ENCODE measurements at places on chromosomes 5 and 9.

GRCh38 chr9:109379513-109379912 is 58.7 kb upstream of the EPB41L4B start:
- no peak for DNase-seq

DNA sequence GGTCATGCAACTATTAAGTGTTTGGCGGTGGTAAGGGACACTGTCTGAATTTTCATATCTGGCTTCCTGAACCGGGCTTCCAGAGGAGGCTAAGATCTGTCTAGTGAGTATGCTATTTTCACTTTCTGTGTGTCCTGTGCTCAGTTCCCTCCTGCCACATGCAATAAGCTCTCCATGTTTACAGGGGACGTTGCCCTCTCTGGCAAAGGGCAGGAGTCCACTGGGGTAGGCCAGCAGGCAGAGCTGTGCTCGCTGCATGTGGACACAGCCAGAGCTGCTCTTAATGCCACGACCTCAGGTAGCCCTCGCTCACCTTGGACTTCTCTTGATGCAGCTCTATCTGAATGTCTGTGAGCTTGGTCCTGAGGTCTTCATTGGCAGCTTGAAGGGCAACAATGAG is 111.2 kb downstream of the JAKMIP2 start:
- no peak for DNase-seq

DNA sequence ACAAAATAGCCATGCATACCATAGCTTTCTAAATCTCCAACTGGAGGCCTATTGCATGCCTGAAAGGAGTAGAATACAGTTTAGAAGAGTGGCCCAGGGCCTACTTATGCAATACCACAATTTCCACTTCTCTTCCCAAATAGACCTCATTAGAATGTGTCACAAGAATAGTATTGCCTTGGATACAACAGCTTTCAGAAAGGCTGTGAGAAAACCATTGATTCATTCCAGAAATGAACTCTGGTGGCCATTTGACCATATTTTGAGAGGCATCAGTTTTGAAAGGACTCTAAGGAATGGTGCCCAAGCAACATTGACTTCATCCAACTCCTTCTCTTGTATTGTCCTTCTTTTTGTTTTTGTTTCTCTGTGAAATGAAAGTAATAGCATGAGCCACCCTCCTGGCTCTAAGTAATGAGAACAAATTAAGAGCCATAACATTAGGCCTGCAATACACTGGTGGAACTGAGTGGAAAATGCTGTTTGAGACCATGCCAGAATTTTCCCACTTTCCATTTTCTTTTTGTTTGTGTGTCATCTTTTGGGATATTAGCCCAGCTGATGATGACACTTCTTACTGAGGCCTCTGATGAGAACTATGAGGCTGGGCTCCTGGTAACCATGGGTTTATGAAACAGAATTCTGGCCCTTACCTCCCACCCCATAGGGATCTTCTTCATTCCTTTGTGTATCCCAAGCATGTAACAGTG is 90.2 kb downstream of the TMEM174 start:
- DNase-seq: peak; percentile 58

GRCh38 chr9:71626395-71626794 is 141.9 kb downstream of the CEMIP2 start:
- no peak for DNase-seq

DNA sequence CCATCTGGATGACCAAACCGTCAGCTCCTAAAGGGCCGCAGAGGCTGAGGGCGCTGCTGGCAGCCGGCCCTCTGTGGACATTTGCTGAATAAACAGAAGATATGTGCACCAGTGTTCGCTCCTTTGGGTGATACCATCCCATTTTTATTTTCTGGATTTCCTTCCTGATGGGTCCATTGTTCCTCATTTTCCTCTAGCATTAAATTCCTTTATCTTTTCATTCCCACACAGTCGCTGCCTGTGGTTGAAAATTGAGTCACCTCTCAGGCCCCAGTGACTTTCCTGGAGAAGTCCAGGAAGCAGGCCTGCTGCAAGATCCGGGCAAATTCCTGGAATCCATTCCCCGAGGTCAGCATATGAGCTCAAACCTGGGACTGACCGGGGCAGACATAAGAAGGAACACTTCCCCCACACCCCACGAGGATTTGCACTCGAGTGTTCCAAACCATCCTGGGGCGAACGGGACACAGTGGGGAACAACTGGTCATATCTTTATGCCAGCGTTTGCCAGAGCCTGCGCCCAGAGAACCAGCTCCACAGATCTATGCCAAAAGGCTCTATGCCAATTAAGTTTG is 86.7 kb upstream of the PCA3 start:
- peak; percentile 85 for DNase-seq

DNA sequence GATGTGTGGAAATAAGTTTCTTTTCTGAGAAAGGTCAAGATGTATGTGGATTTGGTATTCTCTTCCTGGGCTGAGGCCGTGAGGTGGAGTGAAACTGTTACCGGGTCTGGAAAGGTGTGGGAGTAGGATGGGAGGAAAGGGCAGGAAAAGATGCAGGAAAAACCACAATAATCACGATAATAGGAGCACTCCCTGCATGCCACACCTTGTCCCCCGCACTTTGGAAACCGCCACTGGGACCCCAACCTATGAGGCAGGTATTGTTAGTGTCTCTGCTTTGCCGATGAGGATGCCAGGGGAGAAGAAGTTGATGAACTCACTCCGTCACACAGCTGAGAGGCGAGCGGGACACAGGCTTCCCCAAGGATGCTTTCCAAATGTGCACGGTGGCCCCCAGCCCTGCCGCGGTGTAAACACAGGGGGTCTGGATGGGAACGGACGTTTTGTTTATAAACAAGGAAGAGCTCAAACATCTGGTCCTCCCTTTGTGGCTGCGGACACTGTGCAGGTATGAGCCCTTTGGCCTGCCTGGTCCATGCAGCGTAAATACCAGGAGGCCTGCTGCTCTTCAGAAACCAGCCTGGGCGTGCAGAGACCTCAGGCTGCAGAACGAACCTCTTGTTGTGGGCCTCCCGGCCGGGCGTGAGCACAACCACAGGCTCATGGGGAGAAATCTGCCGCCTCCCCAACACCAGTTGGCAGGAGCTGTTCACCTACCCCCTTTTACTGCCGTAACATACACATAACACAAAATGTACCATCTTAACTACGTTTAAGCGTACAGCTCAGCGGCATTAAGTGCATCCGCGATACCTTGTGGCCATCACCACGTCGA is 126.7 kb downstream of the COL23A1 start:
- DNase-seq: no peak

DNA sequence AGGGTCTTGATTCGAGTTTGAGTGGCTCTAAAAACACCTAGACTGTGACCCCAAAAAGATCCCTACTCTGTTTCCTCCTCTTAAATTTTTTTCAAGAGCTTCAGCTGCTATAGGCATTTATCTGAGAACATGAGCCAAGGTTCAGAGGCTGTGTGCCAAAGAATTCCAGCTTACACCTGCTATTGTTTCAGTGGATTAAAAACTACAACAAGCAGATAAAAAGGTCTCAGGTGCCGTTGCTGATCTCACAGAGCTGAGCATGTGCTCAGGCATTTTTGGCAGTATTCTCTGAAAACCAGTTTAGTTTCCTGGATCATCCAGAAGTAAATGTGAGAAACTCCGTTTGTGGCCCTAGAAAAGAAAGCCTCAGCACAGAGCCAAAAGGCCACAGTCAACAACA is 349.2 kb downstream of the DEPDC1B start:
- no peak for DNase-seq

DNA sequence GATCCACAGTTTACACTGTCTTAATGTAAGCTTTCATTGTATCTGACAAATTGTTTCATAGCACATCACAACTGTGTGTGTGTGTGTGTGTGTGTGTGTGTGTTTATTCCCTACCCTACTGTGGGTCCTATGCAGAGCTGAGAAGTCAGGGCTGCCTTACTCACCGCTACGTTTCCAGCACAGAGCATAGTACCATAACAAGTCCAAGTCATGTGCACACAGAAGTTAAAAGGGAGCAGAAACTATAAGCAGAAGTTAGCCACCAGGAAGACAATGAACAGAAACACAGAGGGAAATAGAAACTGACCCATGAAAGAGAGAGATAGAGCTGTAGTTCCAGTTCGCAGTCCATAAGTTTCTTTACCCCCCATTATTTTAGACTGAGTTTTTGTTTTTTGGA is 38.2 kb upstream of the DMXL1 start:
- DNase-seq: no peak

DNA sequence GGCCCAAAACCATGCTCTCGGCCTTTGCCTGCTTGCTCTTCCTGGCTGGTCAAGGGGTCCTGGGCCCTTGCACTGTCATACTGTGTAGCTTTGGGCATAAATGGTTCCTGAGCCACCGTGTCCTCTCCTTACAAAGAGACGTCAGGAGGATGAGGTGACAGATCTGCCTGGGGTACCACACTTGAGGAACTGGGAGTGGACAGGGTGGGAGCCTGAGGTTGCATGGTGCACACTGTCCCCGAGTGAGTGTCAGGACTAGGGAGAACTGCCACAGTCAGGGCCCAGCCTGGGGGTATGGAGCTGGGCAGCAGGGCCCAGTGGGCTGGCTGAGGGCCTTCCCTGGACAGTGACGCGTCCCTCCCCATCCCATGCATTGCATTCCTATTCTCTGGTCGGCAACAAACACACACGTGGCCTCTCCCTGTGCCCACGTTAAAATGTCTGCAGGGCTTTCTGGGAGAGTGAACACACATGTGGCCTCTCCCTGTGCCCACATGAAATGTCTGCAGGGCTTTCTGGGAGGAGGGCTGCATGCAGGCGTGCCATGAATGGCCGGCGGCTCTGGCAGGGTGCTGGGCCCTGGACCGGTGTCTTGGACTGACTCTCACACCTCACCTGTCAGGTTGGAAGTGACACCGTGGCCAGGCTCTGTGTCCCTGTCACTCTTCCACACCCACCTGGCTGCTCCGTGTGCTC is 122.1 kb upstream of the COL5A1 start:
- DNase-seq: no peak

DNA sequence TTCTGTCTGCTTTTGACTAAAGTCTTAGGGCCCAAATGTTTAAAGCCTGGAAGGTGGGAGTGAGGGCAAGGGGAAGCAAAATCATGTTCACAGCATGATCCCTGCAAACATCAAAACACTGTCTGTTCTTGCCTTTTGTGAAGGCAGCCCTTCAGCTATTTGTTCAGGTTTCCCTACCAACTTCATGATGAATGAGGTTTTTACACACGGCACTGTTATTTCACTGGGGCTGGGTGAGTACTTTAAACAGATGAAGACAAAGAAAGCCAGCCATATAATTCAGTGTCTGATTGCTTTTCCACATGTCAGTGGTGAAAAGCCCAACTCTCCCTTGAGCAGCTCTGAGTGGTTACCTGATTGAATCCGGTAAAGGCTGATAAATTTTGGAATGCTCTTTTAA is 224.7 kb upstream of the GRAMD2B start:
- DNase-seq: no peak

GRCh38 chr5:137933491-137933911 is 44.2 kb downstream of the PKD2L2 start:
- DNase-seq: peak; percentile 41

GRCh38 chr9:137317021-137317717 is 15.1 kb upstream of the NRARP start:
- DNase-seq: no peak

DNA sequence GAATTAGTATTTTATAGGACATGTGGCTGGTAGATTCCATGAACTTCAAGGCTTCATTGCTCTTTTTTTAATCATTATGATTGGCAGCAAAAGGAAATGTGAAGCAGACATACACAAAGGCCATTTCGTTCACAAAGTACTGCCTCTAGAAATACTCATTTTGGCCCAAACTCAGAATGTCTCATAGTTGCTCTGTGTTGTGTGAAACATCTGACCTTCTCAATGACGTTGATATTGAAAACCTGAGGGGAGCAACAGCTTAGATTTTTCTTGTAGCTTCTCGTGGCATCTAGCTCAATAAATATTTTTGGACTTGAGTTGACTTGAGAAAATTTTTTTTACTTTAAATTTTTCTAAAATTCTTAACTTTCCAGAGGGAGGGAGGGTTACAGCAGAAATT is 12.4 kb downstream of the KCNV2 start:
- no peak for DNase-seq

DNA sequence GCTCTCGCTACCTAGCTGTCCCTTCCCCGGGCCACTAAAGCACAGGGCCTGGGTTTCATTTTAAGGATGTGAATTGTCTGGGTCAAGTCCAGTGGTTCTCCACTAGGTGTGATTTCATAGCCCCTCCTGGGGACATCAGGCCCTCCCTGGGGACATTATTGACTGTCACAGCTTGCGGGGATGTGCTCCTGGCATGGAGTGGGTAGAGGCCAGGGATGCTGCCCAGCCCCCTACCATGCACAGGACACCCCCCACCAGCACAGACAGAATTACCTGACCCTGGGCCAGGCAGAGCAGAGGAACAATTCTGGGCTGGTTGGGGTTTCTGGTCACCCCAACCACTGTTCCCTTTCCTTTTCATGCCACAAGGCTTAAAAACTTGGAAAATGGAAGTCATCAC is 4.1 kb downstream of the FAM78A start:
- DNase-seq: no peak

DNA sequence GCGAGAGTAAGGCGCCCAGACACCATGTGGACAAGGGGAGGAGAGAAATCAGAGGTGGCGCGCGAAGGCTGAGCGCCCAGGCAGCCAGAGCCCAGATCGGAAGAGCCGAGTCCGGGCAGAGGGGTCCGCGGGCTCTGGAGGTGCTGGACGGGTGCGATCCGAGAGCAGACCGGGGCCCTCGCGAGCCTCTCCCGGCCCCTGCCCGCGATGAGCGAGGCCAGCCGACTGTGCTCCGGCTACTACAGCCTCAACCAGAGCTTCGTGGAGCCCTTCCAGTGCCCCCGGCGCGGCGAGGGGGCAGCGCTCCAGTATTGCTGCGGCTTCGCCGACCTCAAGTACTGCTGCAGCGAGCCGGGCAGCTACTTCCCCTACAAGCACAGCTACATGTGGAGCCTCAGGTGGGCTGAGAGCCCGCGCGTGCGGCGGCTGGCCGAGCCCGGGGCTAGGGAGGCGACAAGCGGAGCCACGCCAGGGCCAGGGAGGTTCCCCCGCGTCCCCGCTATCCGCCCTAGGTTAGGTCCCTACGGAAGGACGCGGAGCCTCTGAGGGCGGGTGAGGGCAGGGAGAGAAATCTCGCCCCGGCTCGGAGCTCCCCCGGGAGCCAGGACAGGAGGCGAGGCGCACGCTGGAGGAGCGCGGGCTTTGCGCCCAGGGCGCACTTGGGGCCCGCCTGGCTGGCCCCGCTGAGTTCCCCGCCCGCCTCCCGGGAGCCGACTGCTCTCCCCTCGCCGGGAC is at the start of gene SHISAL2B:
TSS of gene SHISAL2B (plus strand) at position 87 of the 735 bp plus-strand sequence. CDS start at position 208, 121 bp downstream.
- DNase-seq: no peak

DNA sequence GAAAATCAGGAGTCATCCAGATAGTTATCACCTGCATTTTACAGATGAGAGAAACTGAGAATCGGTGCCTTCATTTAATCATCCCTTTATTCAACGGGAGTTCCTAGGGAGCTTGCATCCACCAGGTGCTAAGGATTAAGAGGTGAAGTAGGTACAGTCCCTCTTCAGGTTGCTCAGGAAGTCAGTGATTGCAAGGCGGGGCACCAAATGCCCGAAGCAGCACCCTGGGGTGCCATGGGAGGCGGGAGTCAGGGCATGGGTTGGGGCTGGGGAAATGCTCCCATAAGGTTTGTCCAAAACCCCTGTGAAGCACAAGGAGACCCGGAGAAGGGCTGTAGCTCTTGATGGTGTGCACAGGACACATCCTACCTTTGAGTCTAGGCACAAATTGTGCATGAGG is 98.8 kb upstream of the KLF4 start:
- DNase-seq: no peak

- no peak for DNase-seq
These were observed 15.3 kb downstream of the PLPP7 start for GRCh38 chr9:131304676-131305355.

GRCh38 chr5:14064841-14065240 is 78.3 kb upstream of the TRIO start:
- DNase-seq: peak; percentile 85
